ENCODE measurements at places on chromosomes 1 and 21.

DNA sequence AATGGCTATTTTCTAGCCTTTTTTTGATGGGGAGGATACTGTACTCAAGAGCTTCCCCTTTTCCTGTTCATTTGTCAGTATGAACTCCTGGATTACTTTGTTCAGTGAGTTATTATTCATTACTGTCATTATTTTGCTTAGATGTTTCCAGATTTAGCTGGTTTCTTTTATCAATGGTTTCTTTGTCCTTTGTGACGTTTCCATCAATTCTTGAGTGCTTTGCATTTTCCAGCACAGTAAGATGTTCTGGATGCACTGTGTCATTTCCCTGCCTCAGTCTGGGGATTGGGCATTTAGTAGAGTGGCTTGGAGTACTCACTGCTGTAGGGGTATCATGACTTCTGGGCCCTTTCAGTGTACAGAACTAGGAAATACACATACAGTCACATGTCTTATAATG is 34.2 kb downstream of the MRPS6 start:
- DNase-seq = no peak

GRCh38 chr1:247146671-247147070 is 25.1 kb downstream of the ZNF124 start:
- DNase-seq = no peak

DNA sequence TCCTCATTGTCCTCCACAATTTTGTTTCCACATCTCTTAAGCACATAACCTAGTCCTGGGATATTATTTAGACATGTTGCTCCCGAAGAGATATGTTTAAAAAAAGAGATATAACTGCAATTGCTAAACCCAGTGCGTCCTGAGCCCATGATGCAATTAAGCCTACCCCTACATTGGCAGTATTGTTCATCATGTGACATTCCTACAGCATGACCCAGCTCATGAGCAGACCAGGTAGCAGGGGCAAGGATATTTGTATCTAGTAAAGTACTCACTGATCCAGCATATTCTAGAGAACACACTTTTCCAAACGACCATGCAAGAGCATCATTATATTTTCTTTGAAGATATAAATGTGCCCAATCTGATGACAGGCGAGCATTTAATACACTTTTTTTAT is 1.2 kb downstream of the ADAM30 start:
- no peak for DNase-seq

DNA sequence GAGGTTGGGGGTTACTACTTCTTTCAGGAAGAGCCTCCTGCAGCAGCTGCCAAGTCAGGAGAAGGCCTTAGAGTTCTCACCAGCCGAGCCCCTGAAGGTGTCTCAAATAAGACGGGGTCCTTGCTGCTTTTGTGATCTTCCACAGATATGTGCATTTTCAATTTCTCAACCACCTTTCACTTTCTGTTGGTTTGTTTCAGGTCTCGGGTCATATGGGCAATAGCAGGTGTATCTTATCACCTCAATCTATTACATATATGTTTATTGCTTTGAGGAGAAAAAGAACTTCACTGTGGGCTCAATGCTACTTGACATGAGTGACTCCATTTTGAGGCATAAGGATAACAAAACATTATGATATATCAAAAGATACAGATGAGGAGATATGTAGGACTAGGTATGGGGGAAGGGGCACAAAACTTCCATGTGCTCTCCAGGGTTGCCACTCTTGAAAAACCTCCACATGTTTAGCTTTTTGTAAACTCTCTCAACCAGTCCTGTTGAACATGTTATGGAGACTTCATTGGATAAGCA is 1171.4 kb upstream of the ADGRL2 start:
- DNase-seq = no peak

DNA sequence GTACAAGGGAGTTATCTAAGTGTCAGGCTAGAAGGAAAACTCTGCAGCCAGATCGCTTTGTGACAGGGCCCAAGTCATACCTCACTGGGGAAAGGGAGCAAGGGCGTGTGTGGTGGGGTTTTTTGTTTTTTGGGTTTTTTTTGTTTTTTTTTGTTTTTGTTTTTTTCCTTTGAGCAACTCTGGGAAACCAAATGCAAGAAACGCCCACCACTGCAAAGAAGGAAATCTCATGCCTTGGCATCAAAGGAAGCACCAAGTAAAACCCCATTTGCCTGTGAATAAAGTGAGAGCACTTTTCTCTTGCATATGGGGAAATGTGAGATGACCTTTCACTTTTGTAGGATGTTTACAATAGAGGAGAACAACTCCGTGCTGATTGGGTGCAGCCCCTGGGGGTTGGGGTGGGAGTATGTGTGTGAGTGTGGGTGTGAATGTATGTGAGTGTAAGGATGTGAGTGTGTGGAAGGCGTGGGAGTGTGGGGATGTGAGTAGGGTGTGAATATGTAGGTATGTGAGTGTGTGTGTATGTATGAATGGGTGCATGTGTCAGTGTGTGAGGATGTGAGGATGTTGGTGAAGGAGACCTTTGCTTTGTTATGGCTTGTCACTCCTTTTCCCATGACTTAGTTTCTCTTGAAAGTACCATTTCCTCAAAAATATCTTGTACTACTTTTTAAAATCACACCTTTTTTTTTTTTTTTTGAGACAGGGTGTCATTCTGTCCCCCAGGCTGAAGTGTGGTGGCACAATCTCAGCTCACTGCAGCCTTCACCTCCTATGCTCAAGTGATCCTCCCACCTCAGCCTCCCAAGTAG is 34.6 kb downstream of the IL12RB2 start:
- DNase-seq = no peak

GRCh38 chr1:54614024-54614423 is 9.3 kb downstream of the FAM151A start:
- DNase-seq = no peak
